Heart left ventricle (tissue), 16 donors: ENCODE measurements at places on chromosomes 7 and 10.

DNA sequence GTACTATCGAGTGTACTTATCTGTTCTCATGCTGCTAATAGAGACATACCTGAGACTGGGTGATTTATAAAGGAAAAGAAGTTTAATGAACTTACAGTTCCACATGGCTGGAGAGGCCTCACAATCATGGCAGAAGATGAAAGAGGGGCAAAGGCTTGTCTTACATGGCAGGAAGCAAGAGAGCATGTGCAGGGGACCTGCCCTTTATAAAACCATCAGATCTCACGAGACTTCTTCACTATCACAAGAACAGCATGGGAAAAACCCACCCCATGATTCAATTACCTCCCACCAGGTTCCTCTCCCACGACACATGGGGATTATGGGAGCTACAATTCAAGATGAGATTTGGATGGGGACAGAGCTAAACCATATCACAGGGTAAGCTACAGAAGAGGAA lies 4.5 kb downstream of the NDUFA5 start:
- no peak for DNase-seq

GRCh38 chr10:128268015-128268722 lies 141.9 kb upstream of the MKI67 start:
- DNase-seq = no peak

DNA sequence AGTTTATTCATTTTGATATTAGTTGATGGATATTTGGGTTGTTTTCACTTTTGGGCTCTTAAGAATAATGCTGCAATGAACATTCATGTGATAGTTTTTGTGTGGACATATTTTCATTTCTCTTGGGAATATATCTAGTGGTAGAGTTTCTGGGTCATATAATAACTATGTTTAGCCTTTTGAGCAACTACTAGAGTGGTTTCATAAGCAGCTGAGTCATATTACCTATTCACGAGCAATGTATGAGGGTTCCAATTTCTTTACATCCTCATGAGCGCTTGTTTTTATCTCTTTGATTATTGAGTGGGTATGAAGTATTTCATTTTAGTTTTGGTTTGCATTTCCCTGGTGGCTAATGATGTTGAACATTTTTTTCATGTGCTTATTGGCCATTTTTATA lies 182.6 kb downstream of the PON1 start:
- DNase-seq = no peak

DNA sequence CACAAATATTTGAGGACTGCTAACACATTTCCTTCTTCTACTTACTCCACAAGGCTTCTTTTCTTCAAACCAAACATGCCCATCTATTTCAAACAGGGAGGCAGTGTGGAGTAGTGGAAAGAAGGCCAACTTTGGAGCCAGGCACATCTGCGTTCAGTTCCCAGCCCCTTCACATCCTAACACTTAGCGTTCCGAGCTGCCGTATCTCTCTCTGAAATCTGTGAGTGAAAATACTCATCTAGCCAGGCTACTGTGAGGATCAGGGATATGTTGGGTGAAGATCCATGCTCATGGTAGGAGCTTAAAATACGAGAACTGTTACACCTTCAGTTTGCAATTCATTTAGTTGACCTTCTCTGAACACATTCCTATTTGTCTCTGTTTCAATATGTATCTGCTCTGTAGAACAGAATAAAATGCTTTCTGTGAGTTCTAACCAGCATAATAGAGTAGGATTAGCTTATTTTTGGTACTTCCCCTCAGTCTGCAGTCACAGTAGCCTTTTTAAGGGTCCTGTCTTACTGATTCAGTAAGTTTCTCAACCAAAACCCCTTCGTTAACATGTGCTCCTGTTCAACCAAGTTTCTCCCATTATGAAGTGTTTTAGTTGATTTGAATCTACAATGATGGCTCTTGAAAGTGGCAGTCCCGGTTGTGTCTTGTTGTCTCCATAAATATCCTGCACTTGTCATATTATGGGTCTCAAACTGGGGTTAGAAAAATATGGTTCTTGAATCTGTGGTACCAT lies 3.3 kb upstream of the MEST start:
- no peak for DNase-seq

DNA sequence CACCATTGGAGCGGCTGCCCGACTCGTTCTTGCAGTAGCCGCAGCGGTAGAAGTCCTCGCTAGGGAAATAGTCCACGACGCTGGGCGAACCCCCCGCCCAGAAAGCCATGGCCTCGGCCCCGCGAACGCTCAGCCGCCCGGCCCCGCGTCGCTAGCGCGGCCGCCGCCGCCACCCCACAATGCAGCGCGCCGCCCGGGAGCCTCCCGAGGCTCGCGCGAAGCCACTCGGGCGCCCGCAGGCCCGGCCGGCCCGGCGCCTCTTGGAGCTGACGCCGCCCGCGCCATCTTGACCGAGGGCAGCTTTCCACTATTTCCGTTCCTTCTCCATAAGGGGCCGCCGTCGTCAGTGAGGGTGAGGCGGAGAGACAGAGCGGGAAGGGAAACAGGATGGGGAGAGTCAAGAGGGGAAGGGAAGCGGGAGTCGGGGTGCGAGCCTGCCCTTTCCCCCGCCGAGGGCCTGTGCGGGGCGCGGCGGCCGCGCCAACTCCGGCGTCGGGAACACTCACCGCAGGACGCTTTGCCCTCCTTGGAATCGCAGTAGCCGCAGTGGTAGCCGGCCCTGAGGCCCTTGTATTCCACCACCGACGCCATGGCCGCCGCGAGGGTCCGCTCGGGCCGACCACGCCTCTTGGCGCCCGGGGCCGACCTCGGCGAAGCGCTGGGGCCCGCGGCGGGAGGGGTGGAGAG lies at the start of gene ATE1:
TSS of gene ATE1 (minus strand) at position 191 of the 687 bp plus-strand sequence. CDS start at position 109, 82 bp downstream.
- peak; percentile 92 for DNase-seq

DNA sequence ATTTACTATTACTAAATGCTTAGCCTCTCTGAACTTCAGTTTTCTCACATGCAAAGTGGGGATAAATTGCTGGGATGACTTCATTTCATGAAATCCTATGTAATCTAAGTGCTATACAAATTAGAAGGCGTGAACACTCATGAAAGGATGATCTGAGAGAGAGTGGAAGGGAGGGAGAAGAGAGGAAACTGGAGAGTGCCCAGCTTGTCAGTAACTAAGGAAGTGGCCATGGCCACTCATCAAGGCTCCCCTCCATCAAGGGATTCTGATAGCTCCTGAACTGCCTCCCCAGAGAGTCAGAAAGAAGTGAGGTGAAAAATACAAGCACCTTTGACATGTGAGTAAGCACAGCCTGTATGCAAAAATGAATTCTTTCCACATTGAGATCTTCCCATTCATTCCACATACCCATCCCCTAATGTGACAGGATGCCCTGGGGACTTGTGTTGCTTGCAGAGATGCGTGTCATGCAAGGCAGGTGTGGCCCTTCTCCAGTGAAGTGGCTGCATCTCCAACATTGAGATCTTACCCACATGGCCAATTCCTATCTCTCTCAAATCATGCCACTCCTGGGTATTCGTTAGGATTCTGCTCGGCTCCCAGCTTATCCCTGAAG lies 76.5 kb upstream of the ITPRID1 start:
- no peak for DNase-seq

DNA sequence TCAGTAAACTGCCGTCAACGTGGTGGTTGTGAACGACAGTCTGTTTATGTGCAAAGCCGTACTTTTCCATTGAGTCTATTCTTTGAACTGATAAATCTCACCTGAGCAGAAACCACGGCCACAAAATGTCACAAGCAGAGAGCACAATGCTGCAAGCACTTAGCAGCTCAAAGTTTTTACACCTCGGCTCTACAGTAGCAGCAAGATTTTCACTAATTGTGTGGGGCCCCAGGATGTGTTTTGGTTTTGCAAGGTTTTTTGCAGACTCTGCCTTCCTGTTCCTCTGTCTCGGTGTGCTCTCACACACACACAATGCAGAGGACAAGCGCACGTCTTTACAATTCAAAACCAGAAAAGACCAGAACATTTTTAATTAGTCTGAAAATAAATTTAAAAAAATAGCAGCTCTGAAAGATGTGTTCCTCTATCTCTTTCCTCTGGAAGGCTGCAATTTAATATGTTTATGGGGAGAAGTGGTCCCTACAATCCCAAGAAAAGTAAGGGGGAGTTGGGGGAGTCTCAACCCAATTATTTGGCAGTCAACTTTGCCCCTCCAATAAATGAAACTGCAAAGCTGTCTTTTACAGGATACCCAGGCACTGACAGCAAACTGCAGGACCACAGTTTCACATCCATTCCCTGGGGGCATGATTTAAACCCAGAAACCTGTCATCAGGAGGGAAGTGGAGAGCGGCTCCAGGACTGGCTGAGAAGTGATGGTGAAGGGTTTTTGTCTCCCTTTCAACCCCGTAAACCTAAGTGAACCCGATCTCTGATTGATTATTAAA lies 73.8 kb upstream of the SFMBT2 start:
- DNase-seq = no peak

DNA sequence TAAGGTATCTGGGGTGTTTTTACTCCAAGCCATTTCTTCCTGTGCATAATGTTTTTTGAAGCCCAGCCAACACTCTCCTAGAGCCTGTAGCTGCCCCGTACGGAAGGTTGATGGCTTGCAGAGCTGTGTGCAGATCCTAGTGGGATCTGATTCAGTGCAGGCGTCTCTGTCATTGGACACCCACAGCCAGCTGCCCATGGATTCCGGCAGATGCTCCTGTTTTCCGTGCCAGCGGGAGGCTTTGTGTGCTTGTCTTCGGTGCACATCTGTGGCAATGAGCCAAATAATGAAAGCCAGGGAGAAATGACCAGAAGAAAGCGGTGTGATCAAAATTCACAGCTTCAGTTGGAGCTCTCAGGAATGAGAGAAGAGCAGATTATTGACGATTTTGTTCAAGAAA lies 426.4 kb downstream of the TYW1 start:
- no peak for DNase-seq

DNA sequence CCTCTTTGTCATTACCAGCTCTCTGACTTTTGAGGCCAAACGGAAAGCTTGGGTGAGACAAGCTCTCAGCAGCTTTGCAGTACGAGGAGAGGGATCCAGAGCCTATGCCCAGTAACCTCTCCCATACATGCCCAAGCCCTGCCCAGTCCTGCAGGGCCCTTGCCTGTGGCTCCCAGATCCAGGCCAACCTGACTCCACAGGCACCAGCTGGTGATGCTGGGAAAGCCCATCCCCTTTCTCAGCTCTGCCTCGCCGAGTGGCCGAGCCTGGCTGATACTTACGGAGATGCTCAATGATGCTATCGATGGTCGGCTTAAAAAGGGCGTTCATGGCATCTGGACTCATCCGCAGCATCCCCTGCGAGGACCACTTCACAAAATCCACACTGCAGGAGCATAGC lies 55.4 kb downstream of the PNLIPRP2 start:
- no peak for DNase-seq

DNA sequence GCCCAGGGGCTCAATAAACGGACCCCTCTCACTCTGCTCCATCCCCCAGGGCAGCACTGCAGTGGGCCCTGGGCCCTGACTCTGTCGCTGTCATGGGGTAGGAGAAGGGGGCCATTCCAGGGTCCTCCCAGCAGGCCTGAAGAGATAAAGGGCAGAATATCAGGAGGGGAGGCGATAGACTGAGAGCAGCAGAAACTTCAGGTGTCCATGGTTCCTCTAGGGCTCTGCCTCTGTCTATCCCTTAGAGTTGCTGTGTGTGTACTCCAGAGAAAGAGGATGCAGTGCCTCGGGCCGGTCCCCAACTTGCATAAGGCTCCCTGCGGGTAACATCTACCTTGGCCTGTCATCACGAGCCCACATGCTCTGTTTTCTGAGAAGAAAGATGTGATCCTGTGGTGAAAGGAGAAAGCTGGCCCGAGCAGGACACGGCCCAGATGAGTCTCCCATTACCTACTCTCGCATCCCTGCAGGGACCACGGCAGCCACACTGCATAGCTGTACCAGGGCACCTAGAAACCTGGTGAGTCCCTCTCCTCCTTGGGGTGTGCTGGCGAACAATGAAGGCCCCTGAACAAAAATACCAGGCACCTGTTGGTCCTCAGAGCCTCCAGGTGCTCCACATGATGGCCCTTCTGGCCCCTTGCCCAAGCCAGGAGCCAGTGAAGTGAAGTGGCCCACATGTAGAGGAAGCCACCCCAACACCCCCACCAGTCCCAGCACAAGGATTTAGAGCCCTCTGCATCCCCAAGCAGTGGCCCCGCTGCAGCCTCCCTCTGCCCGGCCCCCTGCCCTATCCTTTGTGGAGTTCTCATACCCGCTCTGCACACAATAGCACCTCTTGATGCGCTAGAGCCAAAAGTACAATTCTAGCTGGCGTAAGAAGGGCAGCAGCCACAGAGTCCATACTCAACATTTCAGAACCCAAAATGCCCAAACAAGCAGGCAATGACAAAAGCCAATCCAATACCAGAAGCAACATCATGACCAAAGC lies 106.8 kb downstream of the ARHGAP22 start:
- DNase-seq = no peak

- peak; percentile 95 for DNase-seq
Observed at GRCh38 chr7:44573464-44574286, at the start of gene DDX56. Gene DDX56, minus strand, starts transcription at chr7:44573908. Its CDS starts 13 bp downstream, at chr7:44573895.

- no peak for DNase-seq
Observed at GRCh38 chr7:106016331-106016730, 53.3 kb downstream of the CDHR3 start.

DNA sequence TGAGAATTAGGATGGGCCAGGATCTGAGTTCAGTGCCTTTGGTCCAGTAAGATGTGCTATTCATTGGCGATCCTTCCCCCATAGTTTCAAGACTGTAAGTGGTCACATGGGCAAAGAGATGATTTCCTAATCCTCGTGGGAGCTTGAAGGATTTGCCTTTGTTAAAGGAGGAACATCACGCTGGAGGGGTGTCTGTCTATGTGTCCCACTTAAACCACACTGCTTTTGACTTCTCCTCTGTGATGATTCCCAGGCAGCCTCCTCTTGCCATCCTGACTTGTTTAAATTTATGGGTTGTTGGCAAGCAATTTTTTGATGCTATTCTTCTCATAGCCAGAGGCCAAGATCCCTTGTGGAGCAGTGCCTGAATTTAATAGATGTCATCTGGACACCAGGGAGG lies 154.0 kb downstream of the TCF7L2 start:
- no peak for DNase-seq

DNA sequence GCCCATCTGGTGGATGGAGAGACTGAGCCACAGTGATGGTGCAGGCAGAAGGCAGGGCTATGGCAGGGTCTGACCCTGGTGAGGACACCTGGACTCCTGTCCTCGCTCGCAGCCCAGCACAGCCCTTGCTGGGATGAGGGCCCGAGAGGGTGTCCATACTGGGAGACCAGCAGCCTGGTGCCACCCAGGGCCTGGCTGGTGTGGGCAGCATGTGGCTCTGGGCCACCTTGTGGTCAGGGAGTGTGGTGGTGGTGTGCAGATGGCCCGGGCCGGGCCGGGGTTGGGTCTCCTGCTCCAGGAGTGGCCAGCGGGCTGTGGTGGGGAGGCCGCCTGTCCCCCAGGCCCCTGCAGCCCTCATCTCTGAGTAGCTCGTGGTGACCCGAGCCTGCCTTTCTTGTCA lies 14.9 kb downstream of the ADCY1 start:
- DNase-seq = no peak

GRCh38 chr7:41786404-41786803 lies 83.5 kb upstream of the INHBA start:
- no peak for DNase-seq

- no peak for DNase-seq
Observed at GRCh38 chr10:34869135-34869836, 54.2 kb upstream of the PARD3 start.

- no peak for DNase-seq
Observed at GRCh38 chr10:44911081-44911540, at the start of gene TMEM72. Gene TMEM72, plus strand, starts transcription at chr10:44911337. Its CDS starts 176 bp downstream, at chr10:44911513.
